ENCODE measurements at places on chromosomes 16 and 17.

DNA sequence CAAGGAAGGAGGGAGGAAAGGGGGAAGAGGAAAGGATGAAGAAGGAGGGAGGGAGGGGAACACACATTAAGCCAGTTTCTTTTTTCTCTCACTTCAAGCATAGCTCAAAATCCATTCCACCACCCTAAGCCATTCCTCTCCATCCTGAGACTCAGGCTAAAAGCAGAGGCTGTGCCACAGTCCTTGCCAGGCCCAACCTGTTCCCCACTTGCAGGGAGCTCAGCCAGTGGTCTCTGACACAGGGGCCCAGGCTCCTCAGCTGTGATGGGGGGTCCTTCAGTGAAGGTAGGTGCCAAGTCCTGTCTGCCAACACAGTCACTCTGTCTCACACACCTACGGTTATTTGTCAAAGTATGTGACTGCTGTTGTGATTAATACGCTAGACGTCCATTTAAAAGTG, 44.6 kb downstream of the SDK2 start:
- DNase-seq = no peak

GRCh38 chr17:50190603-50191358, 10.7 kb downstream of the COL1A1 start:
- no peak for DNase-seq

DNA sequence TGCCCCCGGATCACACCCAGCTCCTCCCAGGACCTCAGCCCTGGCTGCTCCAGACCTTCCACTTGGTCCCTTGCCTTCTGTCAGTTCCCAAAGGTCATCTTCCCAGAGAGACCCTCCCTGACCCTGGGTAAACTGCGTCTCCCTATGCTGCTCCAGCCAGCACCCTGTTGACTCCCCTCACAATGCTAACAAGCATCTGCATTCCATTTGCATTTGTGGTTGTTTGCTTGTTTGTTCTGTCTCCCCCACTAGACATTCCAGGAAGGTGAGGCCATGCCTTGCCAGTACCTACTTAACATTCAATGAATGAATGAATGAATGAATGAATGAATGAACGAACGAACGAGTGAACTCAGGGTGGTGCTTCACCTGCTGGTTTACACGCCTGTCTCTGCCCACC, 171.2 kb downstream of the WSCD1 start:
- no peak for DNase-seq

DNA sequence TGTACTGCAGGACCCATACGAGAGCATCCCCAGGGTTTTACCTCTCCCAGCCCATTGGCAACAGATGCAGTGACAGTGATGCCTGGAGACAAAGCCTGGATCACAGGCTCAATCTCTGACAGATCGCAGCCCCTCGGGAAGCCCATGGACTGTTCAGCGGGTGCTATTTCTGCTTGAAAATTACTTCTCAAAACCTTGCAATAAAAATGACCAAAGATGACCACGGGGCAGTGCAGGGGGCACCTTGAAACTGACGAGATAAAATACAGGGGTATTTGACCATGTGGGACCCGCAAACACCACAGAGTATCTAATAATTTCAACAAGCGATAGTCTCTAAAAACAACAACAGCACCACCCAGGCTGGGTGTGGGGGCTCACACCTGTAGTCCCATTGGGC, 118.3 kb downstream of the C16orf95 start:
- DNase-seq = no peak

DNA sequence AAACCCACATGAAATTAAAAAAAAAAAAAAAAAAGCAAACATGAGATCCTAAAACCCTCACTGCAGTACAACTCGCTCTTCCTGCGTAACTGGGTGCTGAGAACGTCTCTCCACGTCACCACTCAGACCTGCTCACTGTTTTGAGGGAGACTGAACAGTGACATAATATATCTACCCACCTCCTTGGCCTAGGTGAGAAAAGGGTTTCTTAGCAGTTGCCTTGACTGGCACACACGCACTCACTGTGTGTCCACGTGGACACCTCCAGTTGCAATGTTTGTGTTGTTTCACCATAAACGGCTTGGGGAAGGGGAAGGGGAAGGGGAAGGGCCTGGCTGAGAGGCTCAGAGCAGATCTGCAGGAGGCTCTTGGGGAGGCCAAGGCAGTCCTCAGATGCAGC, 32.0 kb downstream of the FANCA start:
- no peak for DNase-seq
